Uterus (tissue), 4 donors: ENCODE measurements at places on chromosomes 2 and 18. TPM values are rescaled to one million over a fixed set of nuclear protein-coding genes. Genes with fewer than 3 reads are reported as not detected.

DNA sequence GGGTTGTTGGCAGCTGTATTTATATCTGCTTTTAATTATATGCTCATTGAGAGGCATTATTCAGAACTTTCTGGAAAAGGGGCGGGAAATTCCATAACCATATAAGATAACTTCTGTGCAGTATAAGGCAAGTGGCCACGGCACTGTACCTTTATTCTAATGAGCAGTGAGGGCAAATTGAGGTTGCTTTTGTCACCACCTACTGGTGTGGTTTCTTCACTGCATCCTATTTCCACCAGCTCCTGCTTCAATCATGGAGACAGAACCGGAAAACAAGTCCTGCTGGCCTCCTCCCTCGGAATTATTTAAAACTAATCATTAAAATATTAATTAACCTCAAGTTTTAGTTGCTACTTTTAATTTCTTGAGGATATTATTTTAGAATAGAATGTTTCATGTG, 759.4 kb downstream of the CBLN2 start:
- DNase-seq = no peak

Gene CD302
- total RNA-seq = 31.8 TPM

- no peak for DNase-seq
Measured at GRCh38 chr2:27471961-27472360, 17.6 kb downstream of the IFT172 start.

Gene ITGA6
- 195 TPM for total RNA-seq

- no peak for DNase-seq
Measured at GRCh38 chr18:68985172-68985820, 187.4 kb downstream of the CCDC102B start.

DNA sequence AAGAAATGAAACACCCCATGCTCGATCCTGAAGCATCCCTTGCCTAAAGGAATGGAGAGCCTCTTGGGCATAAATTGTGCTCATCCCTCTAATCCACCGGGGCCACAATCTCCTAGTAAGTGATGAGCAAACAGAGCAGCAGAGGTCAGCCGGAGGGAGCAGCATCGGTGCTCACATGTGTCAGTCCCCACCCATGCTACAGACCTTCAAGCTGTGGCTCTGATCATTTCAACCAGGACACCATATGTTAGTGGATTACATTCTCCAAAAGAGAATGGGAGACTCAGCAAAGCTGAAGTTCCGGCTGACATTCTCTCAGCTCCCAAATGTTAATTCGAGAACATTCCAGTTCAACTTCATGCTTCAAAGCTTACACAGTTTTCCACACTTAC, 75.6 kb downstream of the AAK1 start:
- no peak for DNase-seq

Gene CCNYL1
- 18.0 TPM for total RNA-seq

Gene PSMA8
- total RNA-seq = not detected

- DNase-seq = no peak
Measured at GRCh38 chr2:54678719-54679118, 44.7 kb upstream of the EML6 start.

DNA sequence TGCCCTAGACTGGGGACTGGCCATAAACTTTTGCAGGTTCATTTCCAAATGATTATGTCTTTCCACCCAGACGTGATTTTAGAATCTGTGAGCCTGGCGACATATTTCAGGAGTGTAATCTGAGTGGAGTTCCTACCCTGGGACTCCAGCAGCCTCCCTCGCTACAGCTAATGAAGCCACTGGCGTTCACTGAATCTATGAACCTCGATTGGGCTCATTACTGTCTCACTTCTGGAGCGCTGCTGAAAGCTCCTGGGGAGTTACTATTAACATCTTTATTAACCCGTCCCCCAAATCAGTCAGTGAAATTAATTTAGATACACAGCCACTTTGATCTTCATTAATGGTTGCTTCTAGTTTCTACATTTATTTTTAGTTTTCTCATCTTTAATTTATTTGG, 56.5 kb downstream of the CDK15 start:
- no peak for DNase-seq

DNA sequence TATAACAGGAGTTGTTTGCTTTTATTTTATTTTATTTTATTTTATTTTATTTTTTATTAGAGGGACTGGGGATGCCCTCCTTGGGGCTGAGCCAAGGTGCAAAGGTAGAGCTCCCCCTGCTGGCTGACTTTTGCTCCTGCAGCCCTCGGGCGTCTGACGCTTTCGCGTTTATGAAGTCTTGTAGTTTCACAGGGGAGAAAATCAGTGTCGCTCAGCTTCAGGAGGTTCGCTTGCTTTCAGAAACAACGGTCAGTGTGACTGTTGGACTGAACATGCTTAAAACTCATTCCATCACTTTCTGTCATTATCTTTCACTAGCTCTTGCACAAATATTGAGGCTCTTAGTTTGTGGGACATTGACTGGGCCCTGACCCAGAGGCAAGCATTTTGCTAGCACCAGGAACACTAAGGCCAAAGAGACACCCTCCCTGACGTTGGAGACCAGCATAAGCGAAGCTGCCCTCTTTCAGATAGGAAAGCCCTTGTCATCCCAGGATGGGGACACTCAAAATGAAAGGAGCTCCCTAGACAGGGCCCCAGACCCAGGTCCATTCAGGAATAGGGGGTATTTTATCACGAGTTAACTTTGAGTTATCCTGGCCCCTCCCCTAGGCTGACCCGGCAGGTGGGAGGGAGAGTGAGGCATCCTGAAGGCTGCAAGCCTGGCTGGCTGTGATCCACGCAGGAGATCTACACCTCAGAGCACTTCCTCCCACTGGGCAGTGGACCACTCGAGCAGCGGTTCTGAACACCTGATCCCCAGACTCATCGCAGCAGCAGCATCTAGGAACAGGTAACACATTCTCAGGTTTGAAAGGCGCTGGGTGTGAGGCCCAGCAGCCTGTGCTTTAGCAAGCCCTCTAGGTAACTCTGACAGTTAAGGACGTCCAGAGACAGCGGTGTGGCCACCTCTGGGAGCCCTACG, 34.4 kb downstream of the LGALSL start:
- peak; percentile 61 for DNase-seq

- DNase-seq = peak; percentile 26
Measured at GRCh38 chr2:191746346-191747169, 68.6 kb downstream of the NABP1 start.

GRCh38 chr2:102615620-102616436, 3.5 kb upstream of the SLC9A2 start:
- no peak for DNase-seq

Gene AMER3
- not detected for total RNA-seq

GRCh38 chr2:72780477-72780876, 45.4 kb downstream of the EXOC6B start:
- DNase-seq = no peak
